WTC11 (cell line): ENCODE measurements at places on chromosomes 16 and 17.
A peak's percentile ranks its signal among the peaks of the same experiment; 100 is the strongest.

- H3K4me1 ChIP-seq, result peaks cover 15% of the 10 kb centered on the region
- no peak overlapping the region for H3K4me3 ChIP-seq
- no peak for DNase-seq
- H3K36me3 ChIP-seq, result peaks cover 54% of the 10 kb centered on the region
Measured at GRCh38 chr17:53420035-53420641, 402.6 kb upstream of the KIF2B start.

GRCh38 chr16:84501077-84501735, 3.3 kb downstream of the MEAK7 start:
- no peaks in the 10 kb centered on the region for H3K27me3 ChIP-seq
- H3K4me1 ChIP-seq, result peaks cover 17% of the 10 kb centered on the region
- no peak for DNase-seq
- peaks cover 20% of the 10 kb centered on the region for H3K36me3 ChIP-seq

DNA sequence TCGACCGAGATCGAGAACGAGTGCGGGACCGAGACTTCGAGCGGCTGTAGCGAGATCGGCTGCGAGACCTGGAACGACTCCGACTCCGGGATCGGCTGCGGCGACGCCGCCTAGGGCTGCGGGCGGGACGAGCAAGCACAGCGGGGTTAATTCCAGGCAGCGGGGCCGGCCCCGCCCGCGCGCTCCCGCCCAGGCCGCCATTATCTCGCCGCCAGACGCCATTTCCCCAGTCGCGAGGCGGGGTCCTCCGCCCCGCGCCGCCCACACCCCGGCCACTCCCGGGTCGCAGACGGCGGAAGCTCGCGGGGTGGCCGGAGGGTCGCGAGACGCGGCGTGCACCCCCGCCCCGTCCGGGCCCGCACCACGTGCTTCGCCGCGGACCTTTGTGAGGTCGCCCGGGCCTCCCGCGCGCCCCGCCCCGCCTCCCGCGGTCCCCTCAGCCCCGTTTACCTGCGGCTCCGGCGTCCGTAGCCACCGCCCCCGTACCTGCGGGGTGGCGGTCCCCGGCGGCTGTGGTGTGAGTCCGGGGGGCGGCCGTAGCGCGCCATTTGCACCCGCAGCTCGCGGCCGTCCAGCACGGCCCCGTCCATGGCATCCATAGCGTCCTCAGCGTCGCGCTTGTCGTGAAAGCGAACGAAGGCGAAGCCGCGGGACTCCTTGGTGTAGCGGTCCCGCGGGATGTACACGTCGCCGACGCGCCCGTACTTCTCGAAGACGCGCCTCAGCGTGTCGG, 616 bp downstream of the SRSF2 start:
- H3K4me3 ChIP-seq, result peak overlapping the region; percentile 99
- H3K27ac ChIP-seq, result peak overlapping the region; percentile 98
- DNase-seq, result peak; percentile 70
- H3K36me3 ChIP-seq, result peaks cover 48% of the 10 kb centered on the region

- peaks cover 4% of the 10 kb centered on the region for H3K4me1 ChIP-seq
- H3K27me3 ChIP-seq, result no peaks in the 10 kb centered on the region
- no peak overlapping the region for H3K4me3 ChIP-seq
- peaks cover 18% of the 10 kb centered on the region for H3K36me3 ChIP-seq
Measured at GRCh38 chr17:2511138-2511461, 588 bp downstream of the METTL16 start.

DNA sequence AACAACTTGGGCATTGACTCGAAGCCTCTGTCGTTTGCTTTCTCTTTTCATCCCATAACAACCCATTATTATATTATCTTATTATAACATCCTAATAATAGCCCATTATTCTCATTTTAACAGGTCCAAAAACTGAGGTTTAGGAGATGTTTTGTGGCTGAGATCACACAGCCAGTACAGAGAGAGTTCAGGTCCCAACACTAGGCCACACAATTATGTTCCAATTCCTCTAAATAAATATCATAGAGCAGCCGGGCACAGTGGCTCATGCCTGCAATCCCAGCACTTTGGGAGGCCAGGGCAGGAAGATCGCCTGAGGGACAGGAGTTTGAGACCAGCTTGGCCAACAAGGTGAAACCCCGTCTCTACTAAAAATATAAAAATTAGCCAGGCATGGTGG, 40.3 kb upstream of the KIFC3 start:
- H3K36me3 ChIP-seq, result no peaks in the 10 kb centered on the region
- peaks cover 55% of the 10 kb centered on the region for H3K4me1 ChIP-seq
- H3K27me3 ChIP-seq, result no peaks in the 10 kb centered on the region; the same call in 1 of the 2 replicates
- H3K27ac ChIP-seq, result no peak overlapping the region

DNA sequence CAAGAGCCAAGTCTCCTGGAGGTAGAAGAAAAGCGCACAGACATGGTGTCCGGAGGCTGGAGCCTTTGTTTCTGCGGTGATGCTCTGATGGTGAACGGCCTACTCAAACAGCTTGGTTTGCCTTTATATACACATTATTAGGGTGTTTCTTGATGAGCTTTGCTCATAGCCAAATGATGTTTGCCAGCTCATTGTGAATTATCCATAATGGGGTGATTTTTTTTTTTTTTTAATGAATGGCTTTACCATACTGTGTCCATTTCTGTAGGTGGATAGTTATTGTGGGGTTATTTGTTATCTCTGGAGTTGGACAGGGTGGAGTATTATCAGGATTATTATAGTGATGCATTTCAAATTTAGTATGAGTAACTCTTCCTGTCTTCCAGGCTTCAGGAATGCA, at the start of gene KRT27:
TSS of gene KRT27 (minus strand) at position 101 of the 400 bp plus-strand sequence. CDS start at position 44, 57 bp downstream.
- peaks cover 25% of the 10 kb centered on the region for H3K27me3 ChIP-seq
- no peak for DNase-seq
- no peaks in the 10 kb centered on the region for H3K4me1 ChIP-seq
- H3K36me3 ChIP-seq, result no peaks in the 10 kb centered on the region
- no peak within 1 kb of the TSS for H3K27ac ChIP-seq

GRCh38 chr16:10729104-10730048, 14.3 kb upstream of the NUBP1 start:
- no peak for DNase-seq
- H3K27me3 ChIP-seq, result no peaks in the 10 kb centered on the region
- peaks cover 3% of the 10 kb centered on the region for H3K36me3 ChIP-seq
- H3K4me3 ChIP-seq, result no peak overlapping the region
- no peaks in the 10 kb centered on the region; the same call in 1 of the 2 replicates for H3K4me1 ChIP-seq

DNA sequence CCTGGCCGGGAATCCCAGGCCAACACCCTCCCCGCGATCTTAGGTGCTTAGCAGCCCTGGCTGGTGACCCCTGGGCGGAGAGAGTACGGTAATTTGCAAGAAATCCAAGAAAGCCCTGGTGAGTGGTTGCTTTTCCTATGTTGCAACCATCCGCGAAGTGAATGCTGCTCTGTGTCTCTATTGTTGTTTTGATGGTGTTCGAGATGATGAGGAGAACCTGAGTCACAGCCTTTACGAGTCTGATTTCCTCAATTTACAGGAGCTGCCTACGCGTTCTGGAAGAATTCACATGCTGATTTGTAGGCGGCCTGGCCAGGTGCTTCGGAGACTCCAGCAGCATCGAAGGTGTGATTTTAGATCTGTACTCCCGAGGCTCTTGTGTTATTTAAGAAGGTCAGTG, 63.3 kb downstream of the TMEM235 start:
- H3K36me3 ChIP-seq, result no peaks in the 10 kb centered on the region
- no peak for DNase-seq
- H3K27ac ChIP-seq, result peak overlapping the region; percentile 83
- no peaks in the 10 kb centered on the region for H3K27me3 ChIP-seq
- H3K4me1 ChIP-seq, result peaks cover 2% of the 10 kb centered on the region

DNA sequence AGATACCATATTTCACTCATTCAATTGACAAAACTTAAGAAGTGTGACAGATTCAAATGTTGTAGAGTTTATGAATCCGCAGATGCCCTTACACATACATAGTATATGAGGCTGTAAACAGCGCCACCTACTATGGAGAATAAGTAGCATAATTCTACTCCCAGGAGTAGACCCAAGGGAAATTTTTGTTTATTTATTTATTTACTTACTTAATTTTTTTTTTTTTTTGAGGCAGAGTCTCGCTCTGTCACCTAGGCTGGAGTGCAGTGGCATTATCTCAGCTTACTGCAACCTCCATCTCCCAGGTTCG, 35.5 kb downstream of the GAN start:
- no peak for DNase-seq
- peaks cover 38% of the 10 kb centered on the region for H3K36me3 ChIP-seq
- no peaks in the 10 kb centered on the region for H3K4me1 ChIP-seq
- H3K4me3 ChIP-seq, result no peak overlapping the region
- 0 out of 2 replicates have a peak, but pooled peaks cover under 1% of the 10 kb centered on the region for H3K27me3 ChIP-seq
- H3K27ac ChIP-seq, result no peak overlapping the region

DNA sequence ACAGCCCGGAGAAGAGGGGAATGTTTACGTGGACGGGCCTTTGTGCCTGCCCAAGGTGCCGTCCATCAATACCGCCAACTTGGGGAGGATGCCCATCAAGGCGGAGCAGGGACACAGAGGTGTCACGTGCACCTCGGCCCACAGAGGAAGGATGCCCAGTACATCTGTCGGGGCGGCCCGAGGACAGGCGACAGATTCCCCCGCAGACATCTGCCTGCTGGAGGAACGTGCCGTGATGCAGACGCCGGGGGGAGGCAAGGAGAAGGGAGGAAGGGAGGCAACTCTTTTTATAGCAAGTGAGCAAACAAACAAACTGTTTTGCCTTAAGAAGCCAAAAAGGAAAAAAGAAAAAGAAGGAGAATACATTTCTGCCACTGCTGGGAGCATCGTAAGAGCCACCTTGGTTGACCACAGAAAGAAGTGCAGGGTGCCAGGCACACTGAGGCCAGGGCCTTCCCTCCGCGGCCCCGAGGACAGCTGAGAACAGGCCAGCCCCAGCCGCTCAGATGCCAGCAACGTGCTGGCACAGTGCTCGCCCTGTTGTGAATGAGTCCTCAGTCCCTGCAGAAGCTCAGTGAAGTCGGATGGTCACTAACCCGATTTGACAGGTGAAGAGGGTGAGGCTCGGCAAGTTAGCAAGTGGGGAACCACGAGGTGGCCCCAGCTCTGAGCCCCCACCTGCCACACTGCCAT, 146.4 kb downstream of the RBFOX3 start:
- no peaks in the 10 kb centered on the region for H3K36me3 ChIP-seq
- H3K27ac ChIP-seq, result no peak overlapping the region
- H3K27me3 ChIP-seq, result no peaks in the 10 kb centered on the region
- H3K4me3 ChIP-seq, result no peak overlapping the region

DNA sequence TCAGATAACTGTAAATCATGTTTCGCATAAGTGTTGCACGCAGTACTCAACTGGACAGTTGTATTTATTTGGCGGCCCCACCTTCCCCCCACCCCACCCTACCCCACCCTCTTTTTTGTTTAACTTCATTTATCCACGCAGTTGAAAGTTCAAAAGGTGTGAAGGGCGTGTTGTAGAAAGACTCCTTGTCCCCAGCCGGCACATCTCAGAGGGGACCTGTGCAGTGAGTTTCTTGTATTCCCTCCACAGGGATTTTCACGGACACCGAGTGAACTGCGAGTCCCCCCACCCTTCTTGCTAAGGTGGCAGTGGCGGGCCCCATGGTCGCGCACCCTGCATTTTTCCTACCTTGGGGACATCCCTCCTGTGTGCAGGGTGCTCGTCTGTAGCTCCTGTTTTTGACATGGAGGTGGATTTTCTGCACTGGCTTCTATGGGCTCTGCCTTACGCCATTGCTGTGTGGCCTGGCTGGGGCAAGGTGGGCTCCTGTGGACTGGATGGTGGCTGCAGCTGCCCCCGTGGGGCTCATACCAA, 36.2 kb downstream of the ADCY7 start:
- no peak for DNase-seq
- no peaks in the 10 kb centered on the region for H3K36me3 ChIP-seq
- peaks cover 5% of the 10 kb centered on the region; the same call in 1 of the 2 replicates for H3K4me1 ChIP-seq
- no peaks in the 10 kb centered on the region for H3K27me3 ChIP-seq

GRCh38 chr16:76940251-76940650, 250.7 kb upstream of the MON1B start:
- H3K4me3 ChIP-seq, result no peak overlapping the region
- peaks cover 23% of the 10 kb centered on the region for H3K36me3 ChIP-seq
- no peaks in the 10 kb centered on the region for H3K4me1 ChIP-seq
- peaks cover 3% of the 10 kb centered on the region; the same call in 1 of the 2 replicates for H3K27me3 ChIP-seq

GRCh38 chr16:88353691-88354090, 29.1 kb upstream of the ZNF469 start:
- H3K36me3 ChIP-seq, result no peaks in the 10 kb centered on the region
- peaks cover 2% of the 10 kb centered on the region for H3K4me1 ChIP-seq
- H3K27ac ChIP-seq, result no peak overlapping the region

- H3K36me3 ChIP-seq, result no peaks in the 10 kb centered on the region
- peak overlapping the region; percentile 82 for H3K27ac ChIP-seq
- H3K27me3 ChIP-seq, result 0 out of 2 replicates have a peak, but pooled peaks cover 3% of the 10 kb centered on the region
- no peak for DNase-seq
- H3K4me1 ChIP-seq, result peaks cover 15% of the 10 kb centered on the region
Measured at GRCh38 chr16:88781140-88782077, 3.6 kb downstream of the PIEZO1 start.

DNA sequence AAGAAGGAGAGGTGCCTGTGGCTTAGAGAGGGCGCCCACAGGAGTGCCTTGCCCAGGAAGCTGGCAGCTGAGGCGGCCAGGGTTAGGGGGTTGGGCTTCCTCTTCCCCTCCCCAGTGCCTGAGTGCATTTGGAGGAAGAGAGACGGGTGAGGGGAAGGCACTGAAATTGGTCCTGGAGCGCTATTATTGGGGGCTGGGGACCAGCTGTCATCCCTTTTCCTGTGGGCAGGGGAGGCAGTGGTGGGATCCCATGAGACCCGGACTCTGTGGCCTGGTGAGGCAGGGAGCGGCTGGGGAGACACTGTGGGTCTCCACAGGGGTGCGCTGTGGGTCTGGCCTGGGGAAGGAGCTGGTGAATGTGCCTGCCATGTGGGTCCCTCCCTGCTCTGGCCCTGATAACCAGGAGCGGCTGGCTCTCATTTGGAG, 259.7 kb downstream of the SEC14L1 start:
- peak overlapping the region; percentile 73; the same call in 1 of the 2 replicates for H3K27ac ChIP-seq
- peaks cover 6% of the 10 kb centered on the region for H3K36me3 ChIP-seq
- peaks cover 28% of the 10 kb centered on the region for H3K4me1 ChIP-seq
- H3K27me3 ChIP-seq, result no peaks in the 10 kb centered on the region

DNA sequence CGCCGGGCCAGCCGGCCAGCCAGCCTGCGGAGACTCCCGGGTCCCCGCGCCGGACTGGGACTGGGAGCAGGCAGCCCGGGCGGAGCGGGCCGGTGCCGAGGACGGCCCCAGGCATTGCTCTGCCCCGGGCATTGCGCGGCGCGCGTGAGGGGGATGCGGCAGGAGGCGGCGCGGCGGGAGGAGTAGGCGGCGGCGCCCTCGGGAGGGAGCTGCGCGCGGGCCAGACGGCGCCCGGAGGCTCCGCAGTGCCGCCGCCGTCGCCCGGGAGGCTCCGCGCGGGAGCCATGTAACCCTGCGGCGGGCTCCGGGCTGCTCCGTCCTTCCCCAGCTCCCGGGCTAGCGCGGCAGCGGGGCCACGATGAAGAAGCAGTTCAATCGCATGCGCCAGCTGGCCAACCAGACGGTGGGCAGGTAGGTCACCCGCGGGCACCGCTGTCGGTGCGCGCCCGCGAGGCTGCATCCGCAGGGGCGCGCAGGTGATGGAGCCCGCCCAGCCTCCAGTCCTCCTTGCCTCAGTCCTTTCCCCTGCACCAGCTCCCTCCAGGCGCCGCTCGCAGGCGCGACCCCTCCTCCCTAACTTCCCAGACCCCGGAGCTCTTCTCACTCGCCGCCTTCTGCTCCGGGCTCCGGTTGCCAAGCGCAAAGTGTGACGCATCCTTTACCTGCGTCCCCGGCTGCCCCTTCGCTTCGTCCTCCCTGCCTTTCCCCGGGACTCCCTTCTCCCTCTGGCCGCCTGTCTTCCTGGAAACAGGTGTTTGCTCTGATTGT, at the start of gene ARHGAP44:
TSS of gene ARHGAP44 (plus strand) at position 18 of the 768 bp plus-strand sequence. CDS start at position 359, 341 bp downstream.
- no peaks in the 10 kb centered on the region for H3K36me3 ChIP-seq
- H3K4me3 ChIP-seq, result peak within 1 kb of the TSS; percentile 95
- peak within 1 kb of the TSS; percentile 75 for H3K27ac ChIP-seq
- DNase-seq, result peak; percentile 65
- peaks cover 13% of the 10 kb centered on the region for H3K27me3 ChIP-seq
